Endodermal cell (in vitro differentiated cells): ENCODE measurements at places on chromosomes 3 and 15. TPM values are rescaled to one million over a fixed set of nuclear protein-coding genes. Genes with fewer than 3 reads are reported as not detected.

STRIT1 gene
- not detected in 3 replicates for total RNA-seq

GUCA1C gene
- total RNA-seq = not detected in 3 replicates

CHRNA7 gene
- total RNA-seq = 5.8 and 8.0 TPM in 2 replicates

- no peak overlapping the region for H3K4me3 ChIP-seq
- H3K4me1 ChIP-seq = no peaks in the 10 kb centered on the region
- no peak for DNase-seq
- no peaks in the 10 kb centered on the region for H3K36me3 ChIP-seq
- H3K27me3 ChIP-seq = no peaks in the 10 kb centered on the region
- no peak overlapping the region for H3K27ac ChIP-seq
Observed at GRCh38 chr15:40486066-40486770, 15.4 kb downstream of the CHST14 start.

DNA sequence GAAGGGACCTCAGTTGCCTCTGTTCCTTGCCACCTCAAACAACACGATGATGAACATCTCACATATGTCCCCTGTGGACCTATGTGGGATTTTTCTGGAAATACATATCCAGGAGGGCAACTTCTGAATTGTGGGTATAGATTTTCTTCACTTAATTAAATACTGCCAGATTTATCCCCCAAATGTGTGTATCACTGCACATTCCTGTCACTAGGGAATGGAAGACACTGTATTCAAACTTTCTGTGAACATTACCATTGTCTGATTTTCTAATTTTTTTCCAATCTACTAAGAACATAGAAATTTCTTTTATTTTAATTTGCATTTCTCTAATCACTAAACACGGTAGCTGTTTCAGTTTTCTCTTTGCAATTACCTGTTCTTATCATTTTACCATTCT lies 102.0 kb upstream of the MRPS22 start:
- H3K36me3 ChIP-seq = no peaks in the 10 kb centered on the region
- H3K4me1 ChIP-seq = no peaks in the 10 kb centered on the region
- no peak overlapping the region for H3K4me3 ChIP-seq
- H3K27me3 ChIP-seq = peaks cover 23% of the 10 kb centered on the region

DNA sequence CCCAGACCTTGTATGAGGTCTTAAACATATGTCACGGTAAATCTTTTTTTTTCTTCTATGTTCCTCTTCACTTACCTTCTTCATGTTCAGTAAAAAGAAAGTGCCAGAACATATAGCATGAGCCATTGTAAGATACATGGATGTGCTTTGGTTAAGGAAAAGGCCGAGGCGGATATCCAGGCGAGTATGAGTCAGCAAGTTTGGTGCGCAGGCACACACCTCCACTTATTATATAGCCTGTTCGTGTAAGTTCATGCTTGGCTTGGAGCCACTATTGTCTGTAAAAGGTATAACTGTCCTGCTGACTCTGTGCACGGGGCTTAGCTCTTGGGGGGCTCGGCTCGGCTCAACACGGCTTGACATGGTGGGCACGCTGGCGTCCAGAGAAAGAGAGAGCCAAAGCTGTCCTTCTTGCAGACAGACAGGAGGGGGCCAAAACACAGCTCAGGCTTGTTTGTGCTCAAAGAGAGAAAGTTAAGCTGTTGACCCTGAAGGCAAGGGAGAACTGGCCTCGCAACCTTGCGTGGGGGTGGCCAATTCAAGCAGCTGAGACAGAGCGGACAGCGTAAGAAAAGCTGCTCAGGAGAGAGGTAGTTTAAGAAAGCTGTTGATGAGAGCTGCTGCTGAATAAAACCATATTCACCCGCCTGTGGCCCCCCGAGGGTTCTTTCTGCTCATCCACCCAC lies 251.2 kb downstream of the SLC9A9 start:
- no peaks in the 10 kb centered on the region for H3K36me3 ChIP-seq
- peaks cover 8% of the 10 kb centered on the region for H3K27me3 ChIP-seq
- DNase-seq = peak; percentile 60
- peak overlapping the region; percentile 21 for H3K27ac ChIP-seq
- no peak overlapping the region for H3K4me3 ChIP-seq
- peaks cover 7% of the 10 kb centered on the region for H3K4me1 ChIP-seq

DNA sequence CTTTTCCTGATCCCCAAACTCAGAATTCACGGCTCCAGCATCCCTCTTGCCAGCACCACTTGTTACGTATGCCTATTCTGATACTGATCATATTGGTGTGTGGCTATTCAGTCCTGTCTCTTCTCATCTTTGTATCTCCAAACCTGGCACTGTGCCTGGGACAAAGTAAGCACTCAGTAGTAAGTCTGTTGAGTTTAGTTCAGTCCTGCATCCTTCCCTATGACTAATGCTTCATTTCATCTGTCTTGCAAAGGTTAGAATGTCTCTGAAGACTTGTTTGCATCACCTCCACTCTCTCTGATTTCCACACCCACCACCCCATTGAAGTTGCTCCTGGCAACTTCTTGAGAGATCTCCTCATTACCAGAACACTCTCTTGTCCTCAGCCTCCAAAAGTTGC lies 80.3 kb downstream of the HMG20A start:
- H3K27me3 ChIP-seq = no peaks in the 10 kb centered on the region
- no peak overlapping the region for H3K4me3 ChIP-seq
- peaks cover 14% of the 10 kb centered on the region for H3K4me1 ChIP-seq
- no peaks in the 10 kb centered on the region for H3K36me3 ChIP-seq
- DNase-seq = no peak
- no peak overlapping the region for H3K27ac ChIP-seq

- DNase-seq = no peak
- no peak overlapping the region for H3K27ac ChIP-seq
- no peaks in the 10 kb centered on the region for H3K27me3 ChIP-seq
Observed at GRCh38 chr3:111915905-111916304, 56.8 kb downstream of the PHLDB2 start.

GRCh38 chr15:80251428-80252120 lies 439 bp downstream of the CTXND1 start:
- peaks cover 5% of the 10 kb centered on the region for H3K4me1 ChIP-seq
- peak; percentile 74 for DNase-seq
- peak overlapping the region; percentile 79 for H3K4me3 ChIP-seq
- H3K27ac ChIP-seq = no peak overlapping the region
- no peaks in the 10 kb centered on the region for H3K36me3 ChIP-seq

- H3K4me1 ChIP-seq = no peaks in the 10 kb centered on the region
- no peak for DNase-seq
- no peak overlapping the region for H3K4me3 ChIP-seq
- no peaks in the 10 kb centered on the region for H3K27me3 ChIP-seq
Observed at GRCh38 chr3:19263606-19264005, 115.3 kb downstream of the KCNH8 start.

DNA sequence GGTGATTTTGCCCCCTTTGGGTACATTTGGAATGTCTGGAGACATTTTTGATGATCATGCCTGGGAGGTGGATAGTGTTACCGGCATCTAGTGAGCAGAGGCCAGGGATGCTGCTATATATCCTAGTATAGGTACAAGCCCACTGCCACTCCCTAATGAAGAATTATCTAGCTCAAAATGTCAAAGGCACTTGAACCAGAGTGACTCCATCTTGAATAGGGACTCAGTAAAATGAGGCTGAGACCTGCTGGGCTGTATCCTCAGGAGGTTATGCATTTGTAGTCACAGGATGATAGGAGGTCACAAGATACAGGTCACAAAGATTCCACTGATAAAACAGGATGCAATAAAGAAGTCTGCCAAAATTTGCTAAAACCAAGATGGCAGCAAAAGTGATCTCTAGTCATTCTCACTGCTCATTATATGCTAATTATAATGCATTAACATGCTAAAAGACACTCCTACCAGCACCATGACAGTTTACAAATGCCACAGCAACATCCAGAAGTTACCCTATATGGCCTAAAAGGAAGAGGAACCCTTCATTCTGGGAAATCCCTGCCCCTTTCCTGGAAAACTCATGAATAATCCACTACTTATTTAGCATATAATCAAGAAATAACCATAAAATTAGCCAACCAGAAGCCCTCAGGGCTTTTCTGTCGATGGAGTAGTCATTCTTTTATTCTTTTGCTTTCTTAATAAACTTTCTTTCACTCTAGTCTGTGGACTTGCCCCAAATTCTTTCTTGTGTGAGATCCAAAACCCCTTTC lies 40.0 kb upstream of the FAM3D start:
- no peak overlapping the region for H3K4me3 ChIP-seq
- H3K36me3 ChIP-seq = no peaks in the 10 kb centered on the region
- H3K27ac ChIP-seq = no peak overlapping the region
- H3K4me1 ChIP-seq = no peaks in the 10 kb centered on the region
- DNase-seq = no peak
- H3K27me3 ChIP-seq = no peaks in the 10 kb centered on the region

DNA sequence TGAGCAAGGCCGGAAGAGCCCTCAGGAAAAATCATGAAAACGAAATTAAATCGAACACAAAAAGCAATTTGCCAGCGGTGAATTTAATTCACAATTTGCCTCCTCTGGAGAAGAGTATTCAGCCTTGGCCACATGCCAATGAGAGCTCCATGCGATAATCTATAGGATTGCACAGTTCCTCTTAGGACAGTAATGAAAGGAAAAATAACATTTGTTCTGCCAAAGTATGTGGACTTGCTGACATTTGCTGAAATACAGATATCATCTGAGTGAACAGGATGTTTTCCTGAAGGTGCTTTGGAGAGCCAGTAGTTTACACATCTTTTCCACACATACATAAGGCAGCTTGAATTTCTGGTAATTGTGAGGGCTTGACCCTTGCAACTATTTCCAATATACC lies 188.6 kb upstream of the PDZRN3 start:
- no peak overlapping the region for H3K4me3 ChIP-seq
- H3K4me1 ChIP-seq = no peaks in the 10 kb centered on the region
- peaks cover 4% of the 10 kb centered on the region for H3K27me3 ChIP-seq
- no peaks in the 10 kb centered on the region for H3K36me3 ChIP-seq
- DNase-seq = no peak

- H3K36me3 ChIP-seq = no peaks in the 10 kb centered on the region
- no peak for DNase-seq
- H3K4me3 ChIP-seq = no peak overlapping the region
- H3K27ac ChIP-seq = no peak overlapping the region
Observed at GRCh38 chr15:67422296-67422695, 98.6 kb upstream of the C15orf61 start.

DNA sequence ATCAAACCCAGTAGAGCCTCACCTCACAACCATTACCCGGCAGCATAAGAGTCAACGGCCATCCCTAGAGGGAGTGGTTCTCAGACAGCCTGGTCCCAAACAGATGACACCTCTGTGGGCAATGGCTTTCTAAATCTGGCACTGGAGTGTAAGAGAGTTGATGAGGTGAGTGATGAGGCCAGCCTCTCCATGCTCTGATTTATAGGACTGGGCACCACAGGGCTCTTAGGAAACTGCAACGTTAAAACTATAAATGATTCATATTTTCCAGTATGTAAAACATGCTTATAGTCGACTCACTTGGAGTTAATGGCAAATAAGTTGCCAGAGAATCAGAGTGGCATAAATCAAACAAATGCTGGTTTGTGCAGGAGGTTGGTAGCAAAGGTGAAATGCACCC lies 187.7 kb downstream of the GREM1 start:
- DNase-seq = no peak
- no peak overlapping the region for H3K27ac ChIP-seq
- no peaks in the 10 kb centered on the region for H3K27me3 ChIP-seq
- H3K36me3 ChIP-seq = no peaks in the 10 kb centered on the region
- no peak overlapping the region for H3K4me3 ChIP-seq

- H3K4me3 ChIP-seq = no peak overlapping the region
- peaks cover 53% of the 10 kb centered on the region for H3K27me3 ChIP-seq
- no peak overlapping the region for H3K27ac ChIP-seq
- DNase-seq = peak; percentile 89
- no peaks in the 10 kb centered on the region for H3K36me3 ChIP-seq
Observed at GRCh38 chr3:8970971-8971589, 7.8 kb upstream of the RAD18 start.

GRCh38 chr15:77386626-77387025 lies 33.3 kb downstream of the PEAK1 start:
- no peaks in the 10 kb centered on the region for H3K27me3 ChIP-seq
- no peak overlapping the region for H3K4me3 ChIP-seq
- no peaks in the 10 kb centered on the region for H3K36me3 ChIP-seq
- DNase-seq = no peak
- H3K27ac ChIP-seq = no peak overlapping the region

DNA sequence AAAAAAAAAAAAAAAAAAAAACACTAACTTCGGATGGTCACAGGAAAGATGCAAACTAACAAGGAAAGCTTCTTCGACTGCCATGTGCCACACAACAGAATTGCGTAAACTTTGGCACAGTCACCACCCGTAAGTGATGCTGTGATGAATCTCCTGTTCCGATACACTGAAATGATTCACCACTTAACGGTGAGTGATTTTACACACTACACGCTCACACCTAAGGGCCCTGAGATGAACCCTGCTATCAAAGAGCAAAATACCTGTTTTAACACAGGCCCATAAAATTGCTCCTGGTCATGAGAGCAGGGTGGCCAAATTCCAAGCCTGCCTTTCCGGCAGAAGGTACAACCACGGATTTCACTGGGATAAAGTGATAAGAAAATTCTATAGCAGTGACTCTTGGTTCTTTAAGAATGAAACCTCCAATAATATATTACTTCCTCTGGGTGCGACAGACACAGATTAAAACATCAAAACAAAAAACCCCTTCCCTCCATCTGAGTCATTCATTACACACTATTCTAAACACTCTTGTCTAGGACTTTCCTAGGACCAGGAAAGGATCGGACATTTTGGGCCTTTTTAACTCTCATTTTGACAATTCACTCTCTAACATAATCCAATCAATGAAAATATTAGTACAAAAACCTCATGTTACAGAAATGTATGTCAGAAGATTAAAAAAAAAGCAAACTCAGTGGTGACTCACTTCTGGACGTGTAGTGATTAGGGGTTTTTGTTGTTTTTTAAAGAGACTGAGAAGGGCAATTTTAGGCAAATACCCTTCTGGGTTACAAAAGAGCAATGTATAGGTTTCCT lies 28.3 kb downstream of the LRIG1 start:
- no peak overlapping the region for H3K27ac ChIP-seq
- no peak for DNase-seq
- H3K36me3 ChIP-seq = peaks cover 19% of the 10 kb centered on the region
- H3K4me1 ChIP-seq = peaks cover 34% of the 10 kb centered on the region
- H3K27me3 ChIP-seq = no peaks in the 10 kb centered on the region

GRCh38 chr15:70998319-70998718 lies 105.7 kb downstream of the LRRC49 start:
- DNase-seq = no peak
- no peaks in the 10 kb centered on the region for H3K4me1 ChIP-seq
- H3K27ac ChIP-seq = no peak overlapping the region
- H3K36me3 ChIP-seq = no peaks in the 10 kb centered on the region

GRCh38 chr15:27845535-27846369 lies 253.4 kb downstream of the OCA2 start:
- no peaks in the 10 kb centered on the region for H3K36me3 ChIP-seq
- no peaks in the 10 kb centered on the region for H3K4me1 ChIP-seq
- DNase-seq = no peak
- no peaks in the 10 kb centered on the region for H3K27me3 ChIP-seq

GRCh38 chr3:76063019-76063418 lies 277.7 kb upstream of the ZNF717 start:
- no peaks in the 10 kb centered on the region for H3K27me3 ChIP-seq
- DNase-seq = no peak

DNA sequence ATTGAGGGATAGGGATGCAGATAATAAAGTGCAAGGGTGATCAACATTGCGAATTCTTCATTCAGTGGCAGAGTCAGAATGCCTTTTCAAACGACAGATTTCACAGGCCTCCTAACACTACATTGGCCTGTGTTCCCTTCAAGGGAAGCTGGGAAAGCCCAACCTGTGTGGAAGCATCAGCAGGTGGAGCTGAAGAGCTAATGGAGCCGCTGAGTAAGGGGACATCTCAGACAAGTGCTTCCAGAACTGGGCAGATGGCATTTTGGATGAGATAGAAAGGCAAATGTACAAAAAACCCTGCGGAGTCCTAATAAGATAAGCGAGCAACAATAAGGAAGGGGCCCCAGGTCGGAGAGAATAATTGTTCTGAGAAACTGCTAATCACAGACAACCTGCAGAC lies 8.5 kb upstream of the SLC24A5 start:
- no peaks in the 10 kb centered on the region for H3K4me1 ChIP-seq
- H3K27me3 ChIP-seq = no peaks in the 10 kb centered on the region
- no peak overlapping the region for H3K27ac ChIP-seq
- peak; percentile 88 for DNase-seq
